Activated CD4-positive, alpha-beta T cell treated with anti-CD3 and anti-CD28 coated beads for 24 hours (primary cell): ENCODE measurements at places on chromosomes 3 and 15.
A peak's percentile ranks its signal among the peaks of the same experiment; 100 is the strongest.

GRCh38 chr3:191269289-191270085 is 59.7 kb upstream of the CCDC50 start:
- DNase-seq = no peak

DNA sequence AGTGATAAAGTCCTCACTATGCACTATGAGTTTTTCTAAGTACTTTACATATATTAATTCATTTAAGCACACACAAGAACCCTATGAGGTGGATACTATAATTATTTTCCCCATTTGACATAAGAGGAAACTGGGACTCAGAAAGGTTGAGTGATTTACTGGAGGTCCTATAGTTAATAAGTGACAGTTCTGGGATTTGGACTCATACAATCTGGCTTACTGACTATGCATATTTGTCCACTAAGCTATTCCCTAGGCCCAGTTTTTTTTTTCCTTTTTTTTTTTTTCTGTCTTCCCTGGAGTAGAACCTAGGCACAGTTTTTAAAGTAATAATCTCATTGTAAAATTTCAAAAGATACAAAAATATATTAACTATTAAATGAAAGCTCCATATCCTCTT is 6.3 kb upstream of the RTP2 start:
- no peak for DNase-seq

DNA sequence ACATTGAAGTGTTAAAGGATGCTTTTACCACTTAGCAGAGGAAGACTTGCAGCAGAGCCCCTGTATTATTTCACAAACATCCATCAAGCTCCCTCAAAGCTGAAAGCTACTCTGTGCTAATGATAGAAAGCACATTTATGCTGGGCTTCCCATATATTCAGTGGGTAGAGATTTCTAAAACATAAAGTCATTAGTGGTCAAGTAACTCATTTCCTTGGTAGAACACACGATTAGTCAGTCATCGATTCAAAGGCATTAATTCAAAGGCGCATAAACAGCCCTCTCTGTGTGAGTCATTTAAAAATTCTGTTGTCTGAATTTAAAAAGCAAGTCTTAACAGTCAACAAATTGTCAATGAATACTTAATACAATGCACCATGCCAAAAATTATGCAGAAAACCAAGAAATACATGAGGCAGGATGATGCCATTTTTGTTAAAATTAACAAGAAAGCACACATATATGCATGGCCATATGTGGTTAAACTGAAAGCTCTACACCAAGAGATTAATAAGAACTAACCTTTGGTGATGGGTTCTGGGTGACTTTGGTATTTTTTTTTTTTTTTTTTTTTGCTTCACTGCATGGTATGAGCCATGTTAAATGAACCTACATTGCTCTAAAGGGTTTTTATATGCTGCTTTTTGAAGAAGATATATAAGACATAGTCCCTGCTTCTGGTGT is 61.7 kb downstream of the LDHAL6B start:
- DNase-seq = no peak

DNA sequence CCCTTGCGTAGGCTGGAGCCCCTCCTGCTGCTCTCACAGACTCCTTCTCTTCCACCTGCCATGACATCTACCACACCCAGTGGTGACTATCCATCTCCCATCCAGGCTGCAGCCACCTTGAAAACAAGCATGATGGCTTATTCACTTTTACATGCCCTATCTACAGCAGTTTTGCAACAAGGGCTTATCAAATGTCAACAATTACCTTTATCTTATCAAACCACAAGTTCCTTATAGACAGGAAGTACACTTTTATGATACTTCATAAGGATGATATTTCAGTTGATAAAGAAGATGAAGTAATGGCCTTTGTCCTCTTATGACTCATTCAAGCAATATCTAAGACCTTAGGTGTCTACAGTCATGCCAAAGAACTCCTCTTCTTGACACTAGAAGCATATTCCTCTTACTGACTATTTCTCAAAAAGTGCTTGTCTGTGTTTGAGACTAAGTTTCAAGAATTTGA is 125.3 kb upstream of the SPRED1 start:
- no peak for DNase-seq

DNA sequence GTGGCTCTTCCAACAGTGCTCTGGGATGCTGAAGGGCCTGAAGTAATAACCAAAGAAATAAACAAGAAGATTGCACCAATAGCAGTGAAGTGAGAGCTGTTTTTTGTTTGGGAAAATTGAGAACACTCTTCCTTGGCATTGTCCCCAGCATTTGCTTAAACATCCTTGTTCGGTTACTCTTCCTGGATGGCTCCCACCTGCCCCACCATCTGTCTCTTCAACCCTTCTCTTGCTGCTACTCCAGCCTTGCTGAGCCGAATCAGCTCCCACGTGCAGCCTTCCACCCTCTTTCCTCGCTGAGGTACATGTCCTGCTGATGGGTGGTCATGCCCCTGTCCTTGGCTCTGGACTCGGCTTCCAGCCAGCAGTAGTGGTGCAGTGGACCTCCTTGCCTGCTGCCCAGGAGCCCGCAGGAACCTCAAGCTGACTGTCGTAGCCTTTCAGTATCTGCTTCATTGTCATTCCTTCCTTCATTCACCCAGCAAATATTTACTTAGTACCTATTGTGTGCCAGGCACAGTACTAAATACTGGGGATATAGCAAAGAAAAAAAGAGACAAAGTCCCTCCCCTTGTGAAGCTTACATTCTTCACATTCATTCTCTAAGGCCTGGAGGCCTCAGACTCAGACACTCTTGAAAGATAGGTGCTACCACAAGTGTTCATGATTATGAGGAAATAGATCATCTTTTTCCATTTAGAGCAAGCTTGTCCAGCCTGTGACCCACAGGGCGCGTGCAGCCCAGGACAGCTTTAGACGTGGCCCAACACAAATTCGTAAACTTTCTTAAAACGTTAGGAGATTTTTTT is 17.1 kb upstream of the VILL start:
- no peak for DNase-seq

- DNase-seq = no peak
Observed at GRCh38 chr3:161219495-161219894, 1.6 kb upstream of the NMD3 start.

DNA sequence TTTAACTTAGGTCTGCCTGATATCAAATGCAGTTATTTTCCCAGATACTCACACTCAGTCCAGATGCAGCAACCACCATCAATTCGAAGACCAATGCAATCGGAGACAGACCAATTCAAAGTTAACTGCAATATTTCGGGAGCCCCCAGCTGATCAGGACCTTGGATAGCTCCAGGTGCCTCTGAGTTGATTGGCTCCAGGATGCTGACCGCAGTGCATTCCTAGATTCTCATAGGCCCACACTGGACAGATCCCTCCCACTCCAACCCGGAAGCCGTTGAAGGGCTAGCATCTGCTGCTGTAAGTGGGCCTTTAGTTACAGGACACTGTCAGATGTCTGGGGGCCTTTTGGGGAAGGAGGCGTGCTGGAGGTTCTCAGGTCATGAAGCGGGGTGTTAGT is 89.5 kb upstream of the ATP2B2 start:
- DNase-seq = peak; percentile 8

DNA sequence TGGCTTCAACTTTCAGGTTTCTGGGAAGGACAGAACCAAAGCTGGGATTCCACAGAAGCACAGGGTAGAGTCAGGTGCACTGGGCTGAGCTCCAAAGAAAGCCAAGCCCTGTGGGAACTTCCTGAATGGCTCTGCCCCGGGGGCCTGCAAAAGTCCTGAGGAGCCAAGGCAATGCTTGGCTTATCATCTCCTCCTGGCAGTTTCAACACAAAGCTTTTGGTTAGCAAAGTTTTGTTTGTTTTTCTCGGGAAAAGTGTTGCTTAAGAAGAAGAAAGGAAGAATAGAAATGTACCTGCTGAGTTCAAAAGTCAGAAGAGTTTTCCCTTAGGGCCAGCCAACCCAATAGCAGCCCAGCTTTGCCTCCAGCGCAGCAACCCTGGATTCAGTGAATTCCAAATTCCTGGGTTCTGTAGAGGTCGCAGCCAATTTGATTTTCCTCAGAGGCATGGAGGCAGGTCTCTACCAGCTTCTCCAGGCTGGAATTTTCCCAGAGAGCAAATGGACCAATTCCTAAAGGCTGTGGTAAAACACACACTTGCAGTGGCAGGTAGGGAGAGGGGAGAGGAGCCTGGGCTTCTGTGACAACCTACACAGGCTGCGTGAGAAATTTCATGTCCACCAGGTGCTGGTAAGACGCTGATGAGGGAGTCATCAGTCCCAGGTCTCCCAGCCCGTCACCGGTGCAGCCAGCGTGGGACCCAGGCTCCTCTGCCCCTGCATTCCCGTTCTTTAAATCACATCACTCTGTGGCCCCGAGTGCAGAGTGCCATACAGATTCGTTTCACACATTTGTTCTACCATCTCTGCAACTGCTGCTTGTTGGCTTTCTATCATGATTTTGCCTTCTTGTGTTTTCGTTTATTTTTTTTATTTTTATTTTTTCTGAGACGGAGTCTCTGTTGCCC is 54.3 kb upstream of the SNRPA1 start:
- DNase-seq = no peak

DNA sequence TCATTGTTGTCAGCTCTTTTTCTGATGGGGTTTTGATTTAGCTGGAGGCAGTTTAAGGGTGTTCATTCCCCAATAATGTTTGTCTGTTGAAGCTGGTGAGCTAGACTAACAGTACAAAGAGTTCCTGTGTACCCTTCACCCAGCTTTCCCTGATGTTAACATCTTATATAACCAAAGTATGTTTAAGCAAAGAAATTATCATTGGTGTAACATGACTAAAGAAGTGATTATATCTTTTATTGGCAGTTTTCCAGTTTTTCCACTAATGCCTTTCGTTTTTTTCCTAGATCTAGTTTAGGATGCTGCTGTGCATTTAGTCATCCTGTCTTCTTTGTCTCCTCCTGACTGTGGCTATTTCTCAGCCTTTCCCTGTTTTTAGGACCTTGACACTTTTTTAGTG is 165.6 kb downstream of the LPP start:
- DNase-seq = no peak

- DNase-seq = no peak
Observed at GRCh38 chr3:173938159-173938558, 540.6 kb downstream of the NLGN1 start.
